Right kidney (tissue), 9 donors: ENCODE measurements at places on chromosomes 2 and 18.

DNA sequence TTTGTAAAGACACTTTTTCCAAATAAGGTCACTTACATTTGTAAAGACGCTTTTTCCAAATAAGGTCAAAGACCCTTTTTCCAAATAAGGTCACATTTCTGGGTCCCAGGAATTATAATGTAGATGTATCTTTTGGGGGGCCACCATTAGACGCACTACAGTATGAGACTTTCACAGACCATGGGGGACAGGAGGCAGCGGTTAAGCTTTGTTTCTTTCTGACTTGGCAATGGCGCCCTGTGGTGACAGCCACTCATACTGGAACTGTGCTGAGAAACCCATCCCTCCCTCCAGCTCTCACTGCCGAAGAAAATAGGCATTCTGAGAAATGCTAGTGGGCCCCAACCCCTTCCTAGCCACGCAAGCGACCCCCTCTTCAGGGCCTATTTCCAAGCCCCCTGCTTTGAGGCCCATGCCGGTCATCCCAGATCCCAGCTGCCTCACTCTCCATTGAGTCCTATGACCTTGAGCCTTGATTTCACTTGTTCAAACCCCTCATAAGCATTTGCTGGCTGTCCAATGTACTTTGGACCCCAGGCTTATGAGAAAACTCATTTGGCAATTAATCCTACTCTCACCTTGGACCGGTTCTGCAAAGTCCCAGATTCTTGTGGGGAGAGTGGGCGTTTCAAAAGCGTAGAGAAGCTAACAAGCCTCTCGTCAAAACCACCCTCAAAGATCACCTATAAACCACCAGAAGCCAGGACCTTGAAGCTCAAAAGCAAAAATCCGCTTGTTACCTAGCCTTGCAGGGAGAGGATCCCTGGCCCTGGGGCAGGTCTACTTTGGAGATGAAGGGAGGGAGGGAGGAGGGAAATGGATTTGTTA lies 11.3 kb upstream of the SPATA3 start:
- DNase-seq: no peak

DNA sequence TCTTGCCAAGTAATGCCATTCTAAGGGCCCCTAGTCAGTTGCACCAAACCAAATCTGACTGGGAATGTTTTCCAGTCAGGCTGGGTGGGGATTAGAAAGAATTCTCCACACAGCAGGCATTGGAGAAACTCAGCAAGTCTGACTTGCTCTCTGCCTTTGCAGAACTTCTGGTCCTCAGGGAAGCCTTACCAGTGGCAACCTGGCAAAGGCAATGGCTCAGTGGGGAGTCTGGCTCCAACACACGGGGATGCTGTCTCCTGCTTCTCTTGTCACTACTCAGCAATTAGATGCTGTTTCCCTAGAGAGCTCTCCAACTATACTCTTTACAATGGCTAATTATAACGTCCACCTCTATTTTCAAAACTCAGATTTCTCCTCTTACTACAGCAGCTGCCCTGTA lies 810.7 kb downstream of the LRRTM4 start:
- DNase-seq: no peak

DNA sequence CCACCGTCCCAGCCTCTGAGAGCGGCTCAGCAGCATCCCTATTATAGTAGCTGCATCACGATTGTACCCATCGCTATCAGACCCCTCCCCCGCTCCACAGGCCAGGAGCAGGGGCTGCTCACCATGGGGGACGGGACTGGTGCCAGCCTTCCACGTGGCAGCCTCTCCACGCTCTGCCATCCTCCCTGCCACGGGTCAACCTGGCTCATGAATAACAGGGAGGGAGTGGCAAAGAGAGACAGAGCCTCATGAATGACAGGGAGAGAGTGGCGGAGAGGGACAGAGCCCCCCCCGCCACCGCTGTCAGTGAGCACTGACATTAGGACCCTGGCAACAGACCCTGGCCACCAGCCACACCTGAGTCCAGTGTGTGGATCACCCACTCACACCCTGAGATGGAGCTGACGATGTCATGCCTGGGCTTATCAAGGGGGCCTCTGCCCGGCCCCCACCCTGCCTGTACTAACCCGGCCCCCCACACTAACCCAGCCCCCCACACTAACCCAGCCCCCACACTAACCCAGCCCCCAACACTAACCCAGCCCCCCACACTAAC lies 16.9 kb downstream of the CROCC2 start:
- DNase-seq: no peak

- no peak for DNase-seq
Observed at GRCh38 chr2:210568108-210568507, 11.7 kb downstream of the CPS1 start.

DNA sequence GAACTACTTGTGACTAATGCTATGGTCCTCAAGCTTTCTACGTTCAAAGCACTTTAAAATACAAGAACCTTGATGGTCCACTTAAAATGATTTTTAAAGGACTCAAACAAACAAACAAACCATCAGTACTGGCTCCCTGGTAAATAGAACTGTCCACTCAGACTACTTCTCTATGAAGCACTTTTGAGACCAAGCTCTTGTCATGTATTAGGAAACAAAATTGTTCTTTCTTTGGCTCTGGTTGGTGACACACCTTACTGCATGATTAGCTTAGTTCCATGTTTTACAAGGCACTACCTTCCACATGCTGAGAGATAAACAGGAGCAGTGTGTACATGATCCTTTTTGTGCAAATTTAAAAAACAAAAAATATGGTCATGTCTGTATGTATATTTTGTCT lies 19.7 kb downstream of the DARS1 start:
- no peak for DNase-seq

GRCh38 chr2:168252976-168253375 lies 5.6 kb upstream of the STK39 start:
- DNase-seq: no peak

- no peak for DNase-seq
Observed at GRCh38 chr2:199911877-199912161, 726 bp downstream of the C2orf69 start.

GRCh38 chr2:75998451-75998850 lies 287.7 kb upstream of the GCFC2 start:
- no peak for DNase-seq

GRCh38 chr2:45300026-45300750 lies 290.9 kb upstream of the SIX2 start:
- no peak for DNase-seq

DNA sequence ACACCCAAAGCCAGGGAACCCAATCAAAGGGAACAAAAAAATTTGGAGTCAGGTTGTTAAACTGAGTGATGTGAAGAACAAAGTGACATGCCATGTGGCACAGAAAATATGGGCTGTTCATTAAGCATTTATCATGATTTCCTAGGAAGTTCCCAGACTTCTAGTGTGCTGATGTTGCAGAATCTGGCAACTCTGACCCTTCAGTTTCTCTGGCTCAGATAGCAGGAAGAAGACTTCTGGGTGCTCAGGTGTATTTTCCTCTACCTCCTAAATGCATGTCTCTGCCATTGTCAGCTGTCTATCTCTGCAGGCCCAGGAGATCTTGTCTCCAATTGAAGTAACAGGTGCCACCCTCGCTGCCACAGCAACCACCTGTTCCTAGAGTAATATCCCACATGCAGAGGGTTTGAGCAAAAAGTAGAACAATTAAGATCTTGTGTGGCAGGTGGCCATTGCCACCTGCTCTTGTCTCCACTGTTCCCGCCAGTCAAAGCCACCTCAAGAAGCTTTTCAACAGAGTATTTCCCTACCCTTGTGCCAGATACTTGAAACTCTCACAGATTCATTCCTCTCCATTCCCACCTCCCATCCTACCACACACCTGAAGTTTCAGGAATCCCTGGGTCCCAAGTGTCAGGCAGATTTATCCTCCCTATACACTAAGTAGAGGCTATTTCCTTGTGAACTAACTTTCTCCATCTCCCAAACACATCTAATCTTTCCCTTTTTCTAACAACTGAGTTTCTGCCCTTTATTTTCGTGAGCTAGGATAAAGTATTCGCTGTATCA lies 533.7 kb upstream of the CHAC2 start:
- DNase-seq: no peak

DNA sequence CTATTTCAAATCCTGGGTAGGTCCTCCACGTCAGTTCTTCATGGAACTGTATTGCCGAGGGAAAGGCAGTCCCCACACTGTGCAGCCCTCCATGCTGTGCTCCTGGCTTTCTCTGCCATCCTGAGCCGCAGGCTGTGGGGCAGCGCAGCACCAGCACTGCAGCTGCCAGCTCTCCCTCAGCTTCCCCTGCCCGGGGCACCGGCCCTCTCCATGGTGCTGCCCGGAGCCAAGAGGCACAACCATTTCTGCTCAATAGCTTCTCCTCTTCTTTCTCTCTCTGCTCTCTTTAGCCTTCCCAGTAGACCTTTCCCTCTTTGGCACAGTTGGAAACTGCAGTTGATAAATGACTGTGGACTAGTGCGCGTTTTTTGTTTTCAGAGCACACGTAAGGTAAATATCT lies 12.1 kb downstream of the ANKRD23 start:
- DNase-seq: no peak

GRCh38 chr2:102139851-102140250 lies 2.7 kb upstream of the IL1R1 start:
- no peak for DNase-seq

- no peak for DNase-seq
Observed at GRCh38 chr18:22300665-22301636, 116.8 kb downstream of the CTAGE1 start.
